Activated naive CD4-positive, alpha-beta T cell treated with anti-CD3 and anti-CD28 coated beads for 36 hours (primary cell): ENCODE measurements at places on chromosomes 13 and 19.

GRCh38 chr19:46081928-46082727, 41.3 kb upstream of the IGFL4 start:
- DNase-seq: peak; percentile 45

- no peak for DNase-seq
Observed at GRCh38 chr13:23709536-23709935, 139.3 kb downstream of the TNFRSF19 start.

DNA sequence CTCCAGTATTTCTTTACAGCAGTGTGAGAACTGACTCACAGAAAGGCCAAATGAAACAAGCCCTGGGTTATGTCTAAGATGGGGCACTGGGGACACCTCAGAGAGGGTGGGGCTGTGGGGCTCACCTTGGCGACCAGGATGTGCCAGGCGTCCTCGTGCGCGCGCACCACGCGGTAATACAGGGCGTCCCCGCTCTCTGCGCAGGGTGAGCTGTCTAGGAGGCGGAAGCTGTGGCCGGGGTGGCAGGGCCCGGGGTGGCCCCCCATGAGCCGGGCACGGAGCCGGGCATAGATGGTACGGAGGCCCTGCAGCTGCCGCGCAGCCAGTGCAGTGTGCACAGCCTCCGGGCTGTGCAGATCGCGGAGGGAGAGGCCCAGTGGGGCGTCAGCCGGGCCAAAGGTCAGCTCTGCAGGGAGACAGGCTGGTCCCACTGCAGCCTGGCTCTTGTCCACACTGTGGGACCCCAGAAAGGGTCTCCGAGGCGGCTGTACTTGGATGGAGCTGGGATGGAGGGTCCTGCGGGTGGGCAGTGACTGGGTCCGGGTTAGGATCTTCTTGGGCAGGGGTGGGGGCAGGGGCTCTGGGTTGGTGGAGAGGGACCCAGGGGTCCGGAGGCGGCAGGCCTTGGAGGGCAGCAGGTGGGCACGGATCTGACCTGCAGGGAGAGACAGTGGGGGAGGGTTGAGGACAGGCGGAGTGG, 3.4 kb downstream of the PEAK3 start:
- DNase-seq: no peak

- no peak for DNase-seq
Observed at GRCh38 chr19:14425696-14426138, 6.6 kb upstream of the DDX39A start.

GRCh38 chr13:110841846-110842245, 73.0 kb downstream of the ANKRD10 start:
- no peak for DNase-seq

GRCh38 chr13:97752961-97753668, 200.4 kb upstream of the IPO5 start:
- no peak for DNase-seq

- no peak for DNase-seq
Observed at GRCh38 chr13:62387647-62388046, 972.0 kb upstream of the PCDH20 start.

DNA sequence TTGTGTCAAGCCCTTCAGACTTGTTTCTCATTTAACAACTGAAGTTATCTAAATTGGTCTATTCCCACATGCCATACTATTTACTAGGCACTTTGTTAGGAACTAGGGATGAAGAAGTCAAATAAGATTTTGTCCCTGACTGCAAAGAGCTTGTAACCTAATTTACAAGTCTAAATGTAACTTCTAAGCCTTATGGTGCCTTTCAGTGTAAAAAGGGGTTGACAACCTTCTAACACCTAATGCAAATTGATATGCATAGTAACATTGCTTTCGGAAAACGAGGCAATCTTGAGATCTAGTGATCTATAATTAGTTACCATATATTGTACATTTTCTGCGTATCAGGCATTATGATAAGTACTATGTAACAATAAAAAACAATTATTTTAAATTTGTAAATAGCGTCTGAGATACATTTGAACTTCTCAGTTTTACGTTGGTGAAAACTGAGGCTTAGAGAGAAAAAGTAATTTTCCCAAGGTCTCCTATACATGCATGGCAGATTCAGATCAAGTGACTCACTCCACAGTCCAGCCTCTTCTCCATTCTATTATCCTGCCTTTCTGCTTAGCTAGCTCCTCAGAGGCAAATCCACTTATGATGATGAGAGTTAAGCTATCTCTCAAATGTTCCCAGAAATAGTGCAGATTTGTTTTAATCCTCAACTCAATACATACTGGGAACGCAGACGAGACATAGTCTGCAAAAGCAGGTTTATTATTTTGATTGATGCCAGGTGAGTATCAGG, 764.9 kb upstream of the SLITRK5 start:
- no peak for DNase-seq

DNA sequence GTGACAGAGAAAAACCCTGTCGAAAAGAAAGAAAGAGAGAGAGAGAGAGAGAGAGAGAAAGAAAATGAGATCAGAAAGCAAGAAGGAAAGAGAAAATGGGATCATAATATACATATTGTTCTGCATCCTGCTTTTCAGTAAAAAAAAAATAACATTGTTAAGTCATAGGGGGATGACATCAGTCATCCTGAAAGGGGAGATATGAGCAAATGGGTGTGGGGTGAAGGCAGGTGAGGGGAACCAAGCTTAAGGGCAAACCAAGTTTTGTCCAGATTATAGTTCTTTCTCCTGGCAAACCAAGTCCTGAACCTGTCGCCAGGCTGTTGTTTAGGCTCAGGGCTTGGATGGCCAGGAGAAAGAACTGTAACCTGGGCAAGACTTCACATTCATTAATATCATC, 92.6 kb upstream of the TMTC4 start:
- no peak for DNase-seq

GRCh38 chr13:29160862-29161261, 340.7 kb downstream of the MTUS2 start:
- no peak for DNase-seq

DNA sequence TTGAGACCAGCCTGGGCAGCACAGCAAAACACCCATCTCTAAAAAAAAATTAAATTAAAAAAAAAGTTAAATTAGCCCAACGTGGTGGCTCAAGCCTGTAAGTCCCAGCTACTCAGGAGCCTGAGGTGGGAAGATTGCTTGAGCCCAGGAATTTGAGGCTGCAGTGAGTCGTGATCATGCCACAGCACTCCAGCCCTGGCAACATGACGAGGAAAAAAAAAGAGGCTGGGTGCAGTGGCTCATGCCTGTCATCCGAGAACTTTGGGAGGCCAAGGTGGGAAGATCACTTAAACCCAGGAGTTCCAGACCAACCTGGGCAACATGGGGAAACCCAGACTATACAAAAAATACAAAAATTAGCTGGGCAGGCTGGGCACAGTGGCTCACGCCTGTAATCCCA, 2.2 kb upstream of the TMEM161A start:
- DNase-seq: no peak

DNA sequence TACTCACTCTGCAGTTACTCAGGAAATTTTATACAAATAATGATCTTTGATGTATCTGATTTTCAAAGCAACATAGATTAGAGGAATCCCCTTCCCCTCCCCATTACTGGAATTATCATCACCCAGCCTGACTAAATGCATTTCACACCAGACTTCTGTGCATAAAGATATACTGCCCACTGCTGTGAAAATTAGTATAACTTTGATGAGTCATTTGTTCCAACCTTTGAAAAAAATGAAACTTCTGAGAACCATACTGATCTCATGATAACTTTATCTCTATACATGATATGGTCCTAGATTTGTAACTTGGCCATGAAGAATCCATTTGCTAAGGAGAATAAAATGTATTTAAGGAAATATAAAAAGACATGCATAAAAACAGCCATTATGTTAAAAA, 63.9 kb downstream of the GPC6 start:
- no peak for DNase-seq

DNA sequence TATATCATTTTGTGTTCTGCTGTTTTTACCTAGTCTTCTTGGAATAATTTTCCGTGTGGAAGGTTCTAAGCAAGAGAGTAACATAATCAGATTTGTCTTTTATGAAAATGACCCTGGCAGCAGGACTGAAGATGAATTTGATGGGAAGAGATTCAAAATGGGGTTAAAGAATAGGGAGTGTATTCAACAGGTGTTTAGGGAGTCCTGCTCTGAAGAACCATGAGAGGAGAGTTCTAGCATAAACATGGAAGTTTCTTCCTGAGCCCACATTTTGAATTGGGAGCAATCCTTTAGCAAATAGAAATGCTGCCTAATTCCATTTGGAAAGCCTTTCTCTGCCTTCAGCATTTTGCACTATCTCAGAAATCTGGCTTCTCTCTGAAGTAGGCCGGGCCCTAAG, 127.0 kb downstream of the CDK8 start:
- DNase-seq: no peak

GRCh38 chr19:55452749-55453346, 8.6 kb downstream of the ISOC2 start:
- DNase-seq: peak; percentile 23

- DNase-seq: peak; percentile 64
Observed at GRCh38 chr19:13881692-13882418, 4.9 kb downstream of the NANOS3 start.

- DNase-seq: peak; percentile 21
Observed at GRCh38 chr13:110593430-110594130, 21.8 kb upstream of the NAXD start.

DNA sequence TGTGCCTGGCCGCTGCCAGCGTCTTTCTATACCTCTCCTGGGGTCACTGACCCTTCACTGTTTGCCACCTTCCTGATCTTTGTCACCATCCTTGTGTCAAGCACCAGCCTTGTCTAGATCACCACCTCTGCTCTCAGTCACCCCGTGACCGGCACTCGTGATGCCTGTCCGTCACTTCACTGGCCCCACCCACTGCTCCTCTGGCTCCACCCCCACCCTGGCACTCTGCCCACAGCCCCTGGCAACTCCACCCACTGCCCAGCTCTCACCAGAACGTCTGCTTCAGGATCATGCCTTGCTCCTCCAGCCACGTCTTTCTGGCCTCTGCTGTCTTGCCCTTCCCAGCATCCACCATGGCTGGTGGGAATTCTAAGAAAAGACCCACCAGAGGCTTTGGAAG, 24.8 kb upstream of the PLA2G4C start:
- peak; percentile 41 for DNase-seq

DNA sequence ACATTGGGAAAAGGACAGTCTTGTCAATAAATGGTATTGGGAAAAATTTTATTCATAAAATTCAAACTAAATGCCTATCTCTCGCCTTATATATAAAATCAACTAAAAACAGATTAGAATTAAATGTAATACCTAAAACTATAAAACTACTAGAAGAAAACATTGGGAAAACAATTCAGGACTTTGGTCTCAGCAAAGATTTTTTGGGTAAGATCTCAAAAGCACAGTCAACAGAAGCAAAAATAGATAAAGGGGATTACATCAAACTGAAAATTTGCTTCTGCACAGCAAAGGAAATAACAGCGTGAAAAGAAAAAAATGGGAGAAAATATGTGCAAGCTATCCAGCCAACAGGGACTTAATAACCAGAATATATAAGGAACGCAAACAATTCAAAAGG, 24.3 kb upstream of the ZC3H13 start:
- DNase-seq: no peak

DNA sequence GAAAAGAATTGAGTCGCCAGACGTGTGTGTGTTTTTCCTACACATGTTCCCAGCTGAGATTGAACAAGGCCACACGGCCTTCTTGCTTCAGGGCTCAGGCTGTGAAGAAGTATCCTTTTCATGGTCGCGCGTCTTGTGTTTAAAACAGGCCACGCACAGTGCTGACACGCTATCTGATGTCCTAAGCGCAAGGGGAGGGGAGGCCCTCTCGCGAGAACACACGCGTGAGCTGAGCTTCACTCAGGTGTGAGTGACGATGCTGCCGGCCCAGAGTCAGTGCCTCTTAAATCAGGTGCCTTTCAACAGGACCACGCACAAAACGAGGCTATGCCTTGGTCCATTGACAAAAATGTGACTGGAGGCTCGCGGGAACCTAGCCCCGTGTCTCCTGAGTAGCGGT, 103.7 kb downstream of the TEX29 start:
- DNase-seq: no peak

DNA sequence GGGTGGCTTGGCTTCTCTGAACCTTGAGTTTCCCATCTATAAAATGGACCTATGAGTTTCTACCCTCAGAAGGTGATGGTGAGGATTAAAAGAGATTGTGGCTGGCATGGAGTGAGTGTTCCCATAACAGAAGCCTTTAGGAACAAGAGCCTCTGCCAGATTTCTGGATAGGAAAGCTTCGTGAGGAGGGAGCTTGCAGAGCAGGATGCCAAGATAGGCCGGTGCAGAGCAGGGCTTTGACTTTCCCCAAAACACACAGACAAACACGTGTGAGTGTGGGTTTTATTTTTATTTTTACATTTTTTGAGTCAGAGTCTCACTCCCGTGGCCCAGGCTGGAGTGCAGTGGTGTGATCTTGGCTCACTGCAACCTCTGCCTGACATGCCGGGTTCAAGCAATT, 3.7 kb upstream of the CNN1 start:
- DNase-seq: no peak

- no peak for DNase-seq
Observed at GRCh38 chr13:102708211-102708610, 13.4 kb upstream of the METTL21C start.

DNA sequence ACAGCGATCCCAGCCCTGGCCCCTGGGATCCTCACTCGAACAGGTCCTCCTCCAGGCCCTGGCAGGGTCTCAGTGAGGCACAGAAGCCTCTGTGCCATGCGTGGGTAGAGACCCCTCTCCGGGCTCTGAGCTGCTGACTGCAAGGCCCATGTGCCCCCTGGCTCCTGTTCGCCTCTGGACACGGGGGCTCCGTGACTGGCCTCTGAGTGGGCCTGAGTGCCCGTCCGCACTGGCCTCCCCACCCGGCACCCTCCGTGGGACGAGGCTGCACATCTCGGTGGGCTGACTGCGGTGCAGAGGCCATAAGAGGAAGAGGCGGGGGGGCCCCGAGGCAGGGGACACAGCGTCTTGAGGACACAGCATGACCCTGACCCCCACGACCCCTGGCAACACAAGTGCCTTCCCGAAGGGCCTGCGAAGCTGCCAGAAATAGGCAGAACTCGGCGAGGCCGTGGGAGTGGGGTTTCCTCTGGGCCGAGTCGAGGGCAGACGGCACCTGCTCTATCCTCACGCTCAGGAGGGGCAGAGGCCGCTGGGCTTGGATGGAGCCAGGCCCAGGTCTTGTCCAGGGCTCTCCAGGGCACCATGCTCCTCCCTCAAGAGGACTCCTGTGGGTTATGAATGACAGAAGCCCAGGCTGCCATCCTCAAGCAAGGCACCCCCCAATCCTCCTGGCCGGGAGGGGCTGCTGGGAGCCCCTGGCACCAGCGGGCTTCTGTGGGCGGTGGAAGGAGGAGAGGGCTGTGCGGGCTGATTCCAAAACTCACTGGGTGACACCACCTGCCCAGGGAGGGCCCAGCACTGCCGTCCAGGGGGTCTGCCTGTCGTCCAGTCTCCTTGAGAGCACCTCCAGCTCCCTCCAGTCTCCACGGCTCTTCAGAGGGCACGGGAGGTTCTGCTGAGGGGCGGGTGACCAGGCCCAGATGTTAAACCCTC, 52.6 kb downstream of the RASA3 start:
- no peak for DNase-seq

DNA sequence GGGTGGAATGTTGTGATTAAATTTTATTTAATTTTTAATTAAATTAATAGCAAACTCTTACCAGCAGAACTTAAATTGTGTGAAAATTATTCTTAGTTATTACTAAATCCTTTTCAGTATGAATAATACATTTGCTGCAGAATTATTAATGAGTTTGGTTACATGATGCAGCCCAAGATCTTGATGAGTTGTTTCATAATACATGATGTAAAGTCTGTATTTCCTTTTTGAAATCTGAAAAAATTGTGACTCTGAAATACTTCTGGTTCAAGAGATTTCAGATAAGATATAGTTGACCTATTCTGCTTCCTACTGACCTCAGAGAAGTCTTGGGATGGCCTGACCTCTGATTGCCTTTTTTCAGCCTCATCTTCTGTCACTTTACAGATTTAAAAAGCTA, 11.1 kb downstream of the SAE1 start:
- DNase-seq: no peak

GRCh38 chr19:52734331-52734892, 432 bp downstream of the ZNF611 start:
- peak; percentile 22 for DNase-seq
